ENCODE measurements at places on chromosomes 5 and 9. TPM values are rescaled to one million over a fixed set of nuclear protein-coding genes. Genes with fewer than 3 reads are reported as not detected.

GRCh38 chr5:166961028-166961427 is 1330.4 kb upstream of the WWC1 start:
- no peak for DNase-seq

GRCh38 chr5:39779831-39780230 is 355.1 kb upstream of the DAB2 start:
- DNase-seq, result no peak

DNA sequence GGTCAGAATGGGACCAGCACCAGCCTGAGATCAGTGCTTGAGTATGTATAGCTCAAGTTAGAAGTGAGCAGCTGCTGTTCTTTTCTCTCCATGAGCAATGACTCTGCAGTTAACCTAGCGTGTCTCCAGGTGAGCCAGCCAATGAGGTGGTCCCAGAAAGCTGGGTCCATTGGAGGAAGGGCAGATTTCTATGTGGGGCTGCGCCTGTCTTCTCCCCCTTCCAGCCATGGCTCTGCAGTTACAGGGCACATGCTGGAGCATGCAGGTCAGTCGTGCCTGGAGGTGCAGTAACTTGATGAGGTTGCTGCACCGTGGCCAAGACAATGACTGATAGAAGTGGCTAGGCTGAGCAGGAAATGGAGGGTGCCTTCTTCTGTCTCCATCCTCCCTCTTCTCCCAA is 29.6 kb upstream of the CXCL14 start:
- DNase-seq, result no peak

The FEM1C gene
- 18.7 TPM for total RNA-seq

The FAM219A gene
- total RNA-seq, result 19.2 TPM

The MUSK gene
- total RNA-seq, result 124 TPM

Measured in myocyte (in vitro differentiated cells).